ENCODE measurements at places on chromosomes 5 and 9.

DNA sequence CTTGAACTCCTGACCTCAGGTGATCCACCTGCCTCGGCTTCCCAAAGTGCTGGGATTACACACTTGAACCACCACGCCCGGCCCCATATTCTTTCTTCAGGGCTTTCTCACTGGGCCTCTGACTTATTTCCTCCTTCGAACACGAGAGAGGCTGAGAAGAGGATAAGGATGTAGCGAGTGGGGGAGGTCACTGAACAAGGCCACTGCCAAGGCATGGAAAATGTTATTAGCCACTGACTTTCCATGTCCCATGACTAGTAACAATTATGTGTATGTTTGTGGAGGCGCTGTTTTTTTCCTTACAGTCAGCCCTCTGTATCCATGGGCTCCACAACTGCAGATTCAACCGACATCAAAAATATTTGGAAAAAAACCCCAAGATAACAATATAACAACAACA lies 12.3 kb upstream of the FCHSD1 start:
- DNase-seq, result no peak

DNA sequence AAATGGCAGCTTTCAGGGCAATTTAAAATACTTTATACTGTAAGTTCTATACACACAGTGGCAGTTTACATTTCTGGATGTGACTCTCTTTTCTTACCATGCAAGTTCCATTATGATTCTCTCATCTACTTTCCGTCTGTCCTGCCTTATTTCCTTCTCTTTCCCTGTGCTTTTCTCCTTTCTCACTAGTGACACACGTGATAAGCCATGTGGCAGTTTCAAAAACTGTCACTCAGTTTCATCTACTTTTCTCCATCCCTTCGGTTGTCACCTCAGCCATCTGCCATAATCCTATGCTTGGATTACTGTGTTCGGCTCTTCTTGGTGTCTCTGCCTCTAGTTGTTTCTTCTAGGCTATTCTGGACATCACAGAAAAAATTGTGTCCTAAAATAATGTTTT lies 46.8 kb upstream of the ATG10 start:
- no peak for DNase-seq

- no peak for DNase-seq
These were observed 184.1 kb downstream of the DIRAS2 start for GRCh38 chr9:90458485-90458884.

DNA sequence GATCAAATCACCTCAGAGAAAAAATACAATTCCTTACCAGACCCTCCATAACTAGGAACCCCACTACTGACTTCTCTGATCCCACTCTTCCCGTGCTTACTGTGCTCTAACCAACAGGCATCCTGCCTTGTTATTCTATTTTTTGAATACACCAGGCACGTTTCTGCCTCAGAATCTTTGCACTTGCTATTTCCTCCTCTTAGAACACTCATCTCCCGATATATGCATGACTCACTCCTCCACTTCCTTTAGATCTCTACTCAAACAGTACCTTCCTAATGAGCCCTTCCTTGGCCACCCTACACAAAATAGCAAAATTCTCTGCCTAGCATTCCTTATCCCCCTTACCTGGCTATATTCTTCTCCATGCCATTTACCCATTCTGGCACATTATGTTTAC lies 43.9 kb downstream of the MAPKAP1 start:
- DNase-seq, result peak; percentile 66

DNA sequence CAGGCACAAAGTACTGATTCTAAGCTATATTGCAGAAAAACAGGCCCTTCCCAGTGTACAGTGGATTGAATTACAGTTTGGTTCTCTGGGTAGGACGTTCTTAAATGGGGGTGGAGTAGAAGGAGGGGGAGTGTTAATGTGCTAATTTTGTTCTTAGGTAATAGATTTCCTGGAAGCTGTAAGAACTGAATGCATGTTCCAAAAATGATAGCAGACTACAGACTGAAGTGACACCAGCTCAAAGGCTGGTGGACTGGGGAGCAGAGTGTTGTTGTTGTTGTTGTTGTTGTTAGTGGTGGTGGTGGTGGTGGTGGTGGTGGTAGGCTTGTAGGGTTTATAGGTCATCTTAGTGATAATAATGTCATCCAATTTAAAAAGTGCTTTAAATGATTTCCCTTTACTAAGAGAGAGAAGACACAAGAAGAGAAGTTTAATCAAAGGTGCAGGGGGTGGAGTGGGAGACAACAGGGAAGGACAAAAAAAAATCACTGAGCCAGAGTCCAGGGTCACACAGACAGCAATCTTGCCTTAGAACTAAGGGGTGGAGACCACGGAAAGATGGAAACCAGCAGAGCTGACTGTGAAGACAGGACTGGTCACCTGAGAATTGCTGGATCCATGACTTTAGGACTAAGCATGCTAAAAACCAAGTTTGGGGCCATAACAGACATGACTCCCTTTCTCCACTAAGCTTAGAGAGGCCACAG lies 27.0 kb downstream of the TTLL11 start:
- no peak for DNase-seq

DNA sequence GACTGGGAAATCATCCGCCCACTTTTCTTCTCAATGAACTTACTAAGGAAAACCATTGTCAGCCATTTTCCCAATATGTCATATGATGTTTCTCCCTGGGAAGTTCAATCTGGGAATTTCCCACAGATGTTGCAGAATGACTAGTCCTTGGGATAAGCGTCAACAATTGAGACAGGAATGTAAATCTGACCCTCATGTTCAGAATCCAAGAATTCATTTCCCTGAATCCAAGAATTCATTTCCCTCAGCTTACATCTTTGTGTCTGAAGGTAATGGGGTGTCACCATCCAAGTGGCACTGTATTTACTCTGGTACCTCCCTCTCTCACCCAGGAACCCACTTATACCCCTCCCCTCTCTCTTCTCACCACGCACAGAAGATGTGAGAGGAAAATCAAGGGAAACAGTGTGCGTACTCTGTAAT lies 7.4 kb downstream of the KLF9 start:
- DNase-seq, result peak; percentile 86

GRCh38 chr9:19154135-19154612 lies 26.9 kb upstream of the PLIN2 start:
- peak; percentile 83 for DNase-seq

GRCh38 chr9:111984086-111984802 lies 87.6 kb downstream of the UGCG start:
- peak; percentile 90 for DNase-seq

GRCh38 chr5:65185468-65185867 lies 296.3 kb downstream of the ADAMTS6 start:
- no peak for DNase-seq

DNA sequence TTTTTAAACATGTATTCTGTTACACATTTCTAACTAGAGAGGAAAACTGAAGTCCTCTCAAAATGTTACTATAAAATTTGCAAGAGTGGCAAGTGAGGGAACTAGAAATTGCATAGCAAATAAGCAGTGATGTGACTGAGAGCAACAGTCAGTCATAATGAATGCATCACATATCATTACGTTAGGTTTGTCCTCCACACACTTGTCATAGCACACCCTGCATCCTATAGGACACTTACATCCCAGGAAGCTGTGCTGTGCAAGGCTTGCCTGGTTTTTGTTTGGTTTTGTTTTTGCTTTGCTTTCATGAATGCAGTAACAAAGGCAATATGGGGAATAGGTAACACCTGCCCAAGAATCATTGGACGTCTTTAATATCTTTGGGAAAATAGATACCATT lies 10.8 kb downstream of the NFIB start:
- no peak for DNase-seq

DNA sequence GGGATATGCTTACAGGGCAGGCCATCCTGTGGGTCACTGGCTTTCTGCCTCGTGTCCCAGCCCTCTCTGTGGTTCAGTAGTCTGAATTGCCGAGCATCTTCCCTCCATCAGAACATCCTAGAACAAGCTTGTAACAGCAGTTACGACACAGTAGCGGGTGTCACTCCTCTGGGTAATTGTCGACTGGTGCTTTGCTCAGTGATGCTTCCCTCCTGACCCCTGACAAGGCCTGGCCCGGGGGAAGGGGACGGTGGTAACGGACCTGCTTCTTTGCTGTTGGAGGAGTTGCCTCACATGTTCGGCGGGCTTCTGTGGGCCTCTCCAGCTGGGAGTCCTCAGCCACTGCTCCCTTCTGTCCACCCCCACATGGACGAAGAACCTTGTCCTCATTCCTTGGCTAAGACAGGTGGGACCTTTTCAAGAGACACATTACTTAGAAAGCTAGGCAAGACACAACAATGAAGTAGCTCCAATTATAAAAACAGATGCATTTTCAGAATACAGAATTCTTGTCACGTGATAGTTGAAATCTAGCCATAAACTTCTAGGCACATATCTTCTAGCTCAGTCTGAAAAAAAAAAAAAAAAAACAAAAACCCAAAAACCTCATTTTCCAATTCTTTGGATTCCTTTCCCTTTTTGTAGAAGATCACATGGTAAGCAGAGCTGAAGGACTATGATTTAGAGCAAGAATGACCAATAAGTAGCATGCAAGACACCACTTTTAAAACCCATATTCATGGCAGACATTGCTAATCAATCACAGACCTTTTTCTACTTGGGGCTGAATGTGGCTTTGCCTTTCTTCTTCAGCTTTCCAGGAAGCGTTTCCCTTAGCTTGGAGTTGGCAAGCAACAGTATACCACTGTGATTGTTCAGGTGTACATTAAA lies 25.0 kb downstream of the HMCN2 start:
- no peak for DNase-seq

DNA sequence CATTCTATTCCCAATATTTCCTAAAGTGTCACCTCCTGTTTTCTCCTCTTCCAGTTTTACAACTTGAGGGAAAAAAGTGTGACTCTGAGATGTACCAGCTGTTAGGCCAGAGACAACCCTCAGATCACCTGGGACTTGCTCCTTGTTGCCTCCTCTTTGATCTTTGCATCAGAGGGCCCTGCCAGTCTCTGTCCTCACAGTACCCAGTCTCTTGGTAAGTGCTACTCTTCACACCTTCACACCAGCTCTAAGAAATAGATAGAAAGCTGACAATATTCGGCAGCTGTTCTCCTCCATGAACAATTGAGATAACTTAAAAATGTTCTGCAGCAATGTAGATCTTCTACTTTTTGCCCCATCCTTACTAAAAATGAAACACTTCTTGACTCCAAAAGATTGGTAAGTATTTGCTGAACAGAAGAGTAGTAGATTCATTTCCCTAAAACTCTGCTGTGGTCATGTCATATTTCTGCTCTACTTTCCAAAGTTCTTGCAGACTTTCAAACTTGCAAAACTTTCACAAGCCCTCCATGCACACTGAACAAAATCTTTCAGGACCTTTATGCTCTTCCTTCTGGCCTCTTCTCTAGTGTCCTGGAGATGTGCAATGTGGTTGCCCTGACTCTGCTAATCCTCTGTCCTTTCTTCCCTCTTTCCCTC lies 188.6 kb downstream of the SNX18 start:
- DNase-seq, result peak; percentile 18

DNA sequence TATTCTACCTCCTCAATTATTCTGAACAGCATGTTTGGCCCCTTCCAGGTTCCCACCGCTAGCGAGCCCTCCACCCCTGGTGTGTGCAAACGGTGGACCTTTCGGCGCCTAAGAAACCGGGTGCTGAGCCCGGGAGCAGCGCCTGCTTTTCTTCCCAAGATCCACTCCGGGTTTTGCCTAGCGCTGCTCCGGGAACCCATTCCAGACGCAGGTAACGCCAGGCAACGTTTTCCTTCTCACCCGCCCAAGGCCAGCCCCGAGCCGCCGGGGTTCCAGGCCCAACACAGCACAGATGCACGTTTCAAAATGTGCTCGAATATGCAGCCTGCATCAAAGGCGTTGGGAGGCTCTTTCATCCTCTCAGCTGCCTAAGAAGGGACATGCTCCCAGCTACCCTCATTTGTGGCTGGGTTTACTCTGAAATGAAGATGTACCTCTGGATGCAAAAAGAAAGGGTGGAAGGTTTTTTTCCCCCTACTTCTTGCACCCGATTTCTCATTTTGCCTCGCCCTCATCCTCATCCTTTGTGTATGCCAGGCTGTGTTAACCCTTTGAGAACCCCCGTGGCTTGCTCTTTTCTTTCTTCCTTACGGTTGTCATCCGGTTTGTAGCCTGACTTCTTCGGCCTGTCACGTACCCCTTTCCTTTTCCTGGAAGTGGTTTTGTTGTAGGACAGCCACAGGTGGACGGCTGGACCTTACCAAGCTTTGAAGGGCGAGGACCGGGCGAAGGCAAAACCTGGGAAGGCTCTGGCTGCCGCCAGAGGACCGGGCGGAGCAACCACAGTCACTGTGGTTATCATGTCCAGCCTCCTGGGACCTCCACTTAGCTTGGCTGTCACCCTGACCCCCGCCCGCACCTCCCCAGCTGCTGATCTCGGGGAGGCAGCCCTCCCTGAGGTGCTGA lies 226.9 kb downstream of the SMARCA2 start:
- DNase-seq, result peak; percentile 82

- DNase-seq, result no peak
These were observed 119.3 kb upstream of the DPYSL3 start for GRCh38 chr5:147629196-147629595.

GRCh38 chr9:4555236-4555635 lies 65.0 kb downstream of the SLC1A1 start:
- no peak for DNase-seq

DNA sequence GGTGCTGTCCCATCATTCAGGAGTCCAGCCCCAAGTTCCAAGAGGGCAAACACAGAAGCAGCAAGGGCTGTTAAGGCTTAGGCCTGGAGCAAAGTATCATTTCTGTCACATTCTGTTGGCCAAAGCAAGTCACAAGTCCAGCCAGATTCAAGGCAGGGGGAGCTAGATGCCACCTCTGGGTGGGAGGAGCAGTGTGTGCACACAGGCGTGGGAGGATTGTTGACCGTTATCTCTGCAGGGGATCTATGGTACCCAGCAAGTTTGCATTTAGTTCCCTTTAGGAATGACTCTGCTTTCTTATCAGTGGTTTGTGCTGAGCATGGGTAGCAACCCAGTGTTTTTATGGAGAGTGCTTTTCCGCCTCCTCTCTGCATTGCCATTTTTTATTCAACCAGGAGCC lies 278.9 kb downstream of the NR3C1 start:
- peak; percentile 12 for DNase-seq

- DNase-seq, result no peak
These were observed 67.5 kb upstream of the PIK3R1 start for GRCh38 chr5:68148096-68148495.

GRCh38 chr9:101536938-101537337 lies 3.3 kb downstream of the RNF20 start:
- no peak for DNase-seq

- no peak for DNase-seq
These were observed 2.0 kb upstream of the ENC1 start for GRCh38 chr5:74642543-74642863.

- DNase-seq, result no peak
These were observed 285.2 kb downstream of the EBF1 start for GRCh38 chr5:158814521-158814920.

DNA sequence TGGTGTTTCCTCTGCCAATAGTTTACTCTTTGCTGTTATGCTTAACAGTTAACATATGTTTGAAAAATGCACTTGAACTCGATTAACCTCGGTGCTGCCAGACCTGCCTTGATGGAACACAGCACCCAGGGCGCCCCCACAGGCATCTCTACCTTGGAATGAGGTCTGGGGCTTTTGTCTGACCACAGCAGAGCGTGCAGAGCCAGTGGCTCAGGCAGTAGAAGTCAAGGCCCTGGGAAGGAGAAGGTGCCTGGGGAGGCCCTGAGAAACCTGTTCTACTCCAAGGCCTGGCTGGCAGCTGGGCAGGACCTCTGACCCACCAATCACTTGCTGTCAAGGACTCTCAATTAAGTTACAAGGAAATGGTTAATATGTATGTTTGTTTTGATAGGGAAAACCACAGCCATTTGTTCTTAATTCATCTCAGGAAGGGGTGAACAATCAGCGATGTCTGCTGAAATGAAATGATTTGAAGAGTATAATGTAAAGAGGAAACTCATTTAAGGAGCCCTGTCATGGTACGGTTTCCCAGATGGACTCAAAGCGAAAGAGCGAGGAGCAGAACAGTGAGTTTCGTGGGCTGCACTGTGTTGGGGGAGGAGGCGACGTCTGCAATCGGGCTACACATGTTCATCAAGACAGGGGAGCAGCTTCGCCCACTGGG lies 21.9 kb downstream of the MACROH2A1 start:
- DNase-seq, result peak; percentile 51
